ENCODE measurements at places on chromosomes 1 and 21.

- peak; percentile 85 for DNase-seq
These were observed 54.5 kb downstream of the GPR161 start for GRCh38 chr1:168082008-168082876.

- DNase-seq = no peak
These were observed 187.0 kb upstream of the USP24 start for GRCh38 chr1:55402142-55402541.

- no peak for DNase-seq
These were observed 39.2 kb upstream of the LRRC8D start for GRCh38 chr1:89781494-89782126.

DNA sequence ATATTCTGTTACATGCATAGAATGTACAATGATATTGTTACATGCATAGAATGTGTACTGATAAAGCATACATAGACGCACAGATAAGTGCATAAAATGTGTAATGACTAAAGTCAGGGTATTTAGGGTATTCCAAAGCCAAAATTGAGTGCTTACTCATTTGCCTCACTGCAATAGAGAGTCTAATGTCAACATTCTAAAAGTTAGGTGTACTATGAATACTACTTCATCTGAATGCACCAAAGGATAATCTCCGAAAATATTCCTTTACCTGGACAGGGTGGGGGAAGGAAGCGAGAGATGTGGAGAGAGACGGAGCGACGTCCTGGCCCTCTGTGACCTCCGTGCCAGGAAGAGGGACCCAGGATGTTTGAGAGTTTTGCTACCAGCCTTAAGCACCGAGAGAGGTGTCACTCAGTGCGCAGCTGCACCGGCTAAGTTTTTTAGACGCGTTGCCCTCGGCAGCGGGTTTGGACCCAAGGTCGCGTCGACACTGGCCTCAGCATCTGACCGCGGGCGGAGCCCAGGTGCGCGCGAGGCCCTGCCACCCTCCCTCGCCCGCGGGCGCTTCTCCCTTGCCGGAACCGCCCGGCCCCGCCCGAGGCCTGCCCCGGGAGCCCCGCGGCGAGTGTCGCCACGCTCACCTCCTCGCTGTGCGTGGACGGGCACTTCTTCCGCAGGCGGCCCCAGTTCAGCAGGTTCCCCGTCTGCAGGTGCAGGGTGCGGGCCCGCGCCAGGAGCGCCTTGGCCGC, 660 bp downstream of the GCLM start:
- peak; percentile 61 for DNase-seq

DNA sequence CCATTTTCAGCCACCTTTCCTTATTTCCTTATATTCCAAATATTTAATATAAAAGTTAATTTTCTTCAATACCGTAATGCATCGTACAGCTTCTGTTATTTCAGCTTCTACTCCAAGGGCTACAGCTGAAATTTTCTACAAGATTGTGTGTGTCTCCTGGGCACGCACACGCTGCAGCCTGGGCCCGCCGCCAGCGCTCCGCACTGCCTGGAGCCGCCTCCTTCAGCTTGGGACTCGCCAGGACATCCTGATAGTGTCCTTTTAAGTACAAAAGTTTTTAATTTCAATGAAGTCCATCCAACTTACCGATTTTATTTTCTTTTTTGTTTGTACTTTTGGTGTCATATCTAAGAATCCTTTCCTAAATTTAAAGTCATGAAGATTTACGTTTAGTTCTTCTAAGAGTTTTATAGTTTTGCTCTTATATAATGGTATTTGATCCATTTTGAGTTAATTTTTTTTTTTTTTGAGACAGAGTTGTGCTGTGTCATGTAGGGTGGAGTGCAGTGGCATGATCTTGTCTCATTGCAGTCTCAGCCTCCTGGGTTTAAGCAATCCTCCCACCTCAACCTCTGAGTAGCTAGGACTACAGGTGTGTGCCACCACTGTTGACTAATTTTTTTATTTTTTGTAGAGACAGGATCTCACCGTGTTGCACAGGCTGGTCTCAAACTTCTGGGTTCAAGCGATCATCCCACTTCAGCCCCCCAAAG, 82.8 kb downstream of the AXDND1 start:
- DNase-seq = no peak

DNA sequence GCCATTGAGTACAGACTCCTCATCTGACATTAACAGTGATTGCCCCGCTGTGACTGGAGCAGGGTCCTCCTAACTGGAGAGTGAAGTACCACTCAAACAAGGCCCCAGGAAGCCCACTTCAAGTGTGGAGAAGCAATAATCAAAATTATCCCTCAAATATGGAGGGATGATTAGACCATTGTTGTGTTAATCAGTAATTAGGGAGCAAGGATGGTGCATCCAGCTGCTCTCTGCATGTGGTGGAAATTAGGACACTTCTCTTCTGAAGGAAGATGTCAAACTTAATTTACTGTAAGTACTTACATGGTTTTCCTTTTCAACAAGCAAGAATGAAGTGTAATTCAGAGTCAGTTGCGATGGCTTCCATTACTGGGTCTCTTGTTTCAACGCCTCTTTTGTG, 3.4 kb upstream of the ZP4 start:
- no peak for DNase-seq

- no peak for DNase-seq
These were observed 385.0 kb upstream of the NFIA start for GRCh38 chr1:60697204-60697994.

DNA sequence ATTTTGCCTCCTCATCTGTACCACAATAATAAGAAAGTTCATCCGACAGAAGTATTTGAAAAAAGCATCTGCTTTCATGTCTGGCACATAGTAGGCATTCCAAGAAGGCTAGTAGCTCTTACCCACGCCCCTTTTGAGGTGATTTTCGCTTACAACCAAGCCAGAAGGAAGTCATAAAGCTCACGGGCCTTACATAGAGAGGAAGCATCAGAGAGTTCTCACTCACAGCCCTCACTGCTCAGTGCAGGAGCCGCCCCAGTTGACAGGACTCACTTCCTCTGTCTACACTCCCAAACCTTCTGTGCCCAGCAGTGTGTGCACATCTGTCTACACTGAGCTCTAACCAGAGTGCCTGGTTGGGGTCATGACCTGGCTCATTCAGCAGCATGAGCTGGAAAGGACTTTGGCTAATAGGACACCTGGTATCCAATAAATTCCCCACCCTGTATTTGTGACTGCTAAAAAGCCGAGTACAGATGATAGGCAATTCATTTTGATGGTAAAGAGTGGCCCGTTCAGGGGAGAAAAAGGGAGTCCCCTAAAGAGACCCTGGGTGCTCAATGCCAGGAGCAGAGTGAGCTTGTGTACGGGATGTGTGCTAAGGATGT, 36.8 kb upstream of the DUSP10 start:
- peak; percentile 71 for DNase-seq

- DNase-seq = no peak
These were observed 83.5 kb upstream of the ACTRT2 start for GRCh38 chr1:2937805-2938204.

- no peak for DNase-seq
These were observed 31.5 kb downstream of the CFHR5 start for GRCh38 chr1:197008861-197009260.

DNA sequence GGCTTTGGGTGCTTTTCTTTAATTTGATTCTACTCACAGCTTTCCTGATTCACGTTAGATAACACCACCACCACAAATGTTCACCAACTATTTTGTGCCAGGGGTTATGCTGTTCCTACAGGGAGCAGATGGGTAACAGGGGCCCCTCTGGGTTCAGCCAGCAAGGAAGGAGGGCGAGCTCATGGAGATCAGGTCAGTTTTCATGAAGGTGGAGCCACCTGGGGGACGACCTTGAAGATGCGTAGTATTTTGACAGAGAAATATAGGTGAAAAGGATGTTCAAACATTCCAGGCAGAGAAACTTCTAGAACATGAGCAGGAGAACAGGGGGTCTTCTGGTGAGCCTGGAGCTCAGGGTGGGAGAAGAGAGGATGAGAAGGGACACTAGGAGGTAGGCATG, 28.9 kb downstream of the KIAA0040 start:
- DNase-seq = no peak

Measured in suppressor macrophage (primary cell).